ENCODE measurements at places on chromosomes 7 and 10. TPM values are rescaled to one million over a fixed set of nuclear protein-coding genes. Genes with fewer than 3 reads are reported as not detected.
A peak's percentile ranks its signal among the peaks of the same experiment; 100 is the strongest.

CALML5 gene
- not detected for total RNA-seq

DNA sequence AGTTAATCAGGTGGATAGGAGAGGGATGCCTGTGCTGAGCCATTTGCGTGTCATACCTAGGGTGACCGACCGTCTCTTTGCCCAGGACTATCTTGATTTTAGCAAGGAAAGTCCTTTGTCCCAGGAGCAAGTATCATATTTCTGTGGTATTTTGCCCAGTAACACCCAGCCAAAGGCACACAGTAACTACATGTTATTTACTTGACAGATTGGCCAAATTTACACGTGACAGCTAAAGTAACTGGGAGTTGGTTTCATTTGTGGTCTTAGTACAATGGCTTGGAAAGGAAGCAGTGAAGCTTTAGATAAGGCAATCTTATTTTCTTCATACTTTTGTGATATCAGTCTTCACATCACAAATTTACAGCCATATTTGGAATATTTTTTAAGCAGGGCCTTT is 142.1 kb downstream of the JCAD start:
- DNase-seq: no peak

SPDYE6 gene
- total RNA-seq: not detected

DNA sequence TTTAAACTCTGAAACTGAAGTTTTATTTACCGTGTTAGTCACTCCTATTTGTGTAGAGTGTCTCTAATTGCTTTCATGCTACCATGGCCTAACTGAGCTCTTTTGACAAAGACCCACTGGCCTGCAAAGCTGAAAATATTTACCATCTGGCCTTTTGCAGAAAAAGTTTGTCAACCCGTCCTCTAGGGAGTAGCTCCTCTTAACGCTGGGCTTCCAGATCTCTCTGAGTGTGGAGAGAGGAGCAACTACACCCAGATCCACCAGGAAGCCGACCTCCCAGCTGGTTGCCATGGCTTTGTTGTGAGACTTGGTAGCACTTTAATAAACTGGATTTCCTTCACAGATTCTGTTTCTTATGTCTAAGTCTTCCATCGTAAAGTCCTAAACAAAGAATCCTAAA is 4.2 kb upstream of the C10orf71 start:
- DNase-seq: no peak

TACR2 gene
- not detected for total RNA-seq

DNA sequence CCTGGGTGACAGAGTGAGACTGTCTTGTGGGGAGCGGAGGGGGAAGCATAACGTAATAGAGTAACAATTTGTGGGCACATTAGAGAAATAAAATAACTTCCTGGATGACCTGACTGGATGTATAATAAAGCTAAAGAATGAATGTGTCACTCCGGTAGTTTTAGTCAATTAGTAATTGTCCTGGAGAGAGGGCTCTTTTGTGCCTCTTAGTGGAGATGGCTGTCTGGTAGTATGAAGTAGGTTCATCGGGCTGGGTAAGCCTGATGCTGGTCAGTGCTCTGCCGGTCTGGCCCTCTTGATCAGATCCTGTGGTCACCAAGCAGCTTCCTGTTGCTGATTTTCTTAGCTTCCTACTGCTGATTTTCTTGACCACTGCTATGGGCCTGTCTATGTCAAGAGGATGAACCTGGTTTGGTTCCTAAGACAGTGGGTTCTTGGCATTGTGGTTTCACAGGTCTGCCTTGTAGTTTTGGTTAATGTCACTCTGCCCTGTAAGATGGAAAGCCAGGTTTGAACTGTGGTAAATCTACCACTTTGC is 34.1 kb downstream of the ZRANB1 start:
- DNase-seq: no peak

DNA sequence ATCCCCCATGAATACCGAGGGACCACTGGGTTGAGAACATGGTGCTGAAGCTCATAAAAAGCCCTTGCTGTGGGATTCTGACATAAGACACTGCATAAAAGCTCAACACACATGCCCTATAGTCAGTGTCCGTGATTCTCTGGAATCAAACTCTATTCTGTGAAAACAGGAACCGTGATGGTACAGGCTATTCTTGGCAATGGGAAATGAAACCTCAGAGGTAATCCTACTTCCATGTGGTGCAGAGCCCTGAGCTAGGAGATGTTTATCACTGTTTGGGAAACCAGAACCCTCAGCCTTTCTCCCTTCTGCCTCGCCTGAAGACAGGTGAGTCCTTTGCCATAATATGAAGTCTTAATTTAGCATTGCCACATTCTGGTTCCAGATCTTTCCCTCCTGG is 80.8 kb upstream of the PRSS1 start:
- DNase-seq: no peak

DNA sequence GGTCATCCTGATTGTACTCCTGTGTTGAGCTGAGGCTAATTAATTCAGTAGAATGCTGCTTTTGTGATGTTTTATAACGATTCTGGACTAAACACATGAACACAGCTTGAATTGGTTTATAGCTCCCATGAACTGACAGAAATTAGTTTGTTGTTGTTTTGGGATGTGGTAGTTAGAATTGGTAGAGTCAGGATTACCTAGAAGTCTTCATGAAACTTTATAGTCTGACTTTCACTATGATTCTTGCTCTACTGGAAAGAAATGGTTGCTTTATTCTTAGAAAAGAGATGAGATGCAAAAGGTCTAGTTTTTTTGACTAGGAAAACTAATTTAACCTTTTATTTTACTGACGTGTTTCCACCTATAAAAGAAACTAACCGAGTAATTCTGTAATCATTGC is 23.4 kb upstream of the TRUB1 start:
- no peak for DNase-seq

DNA sequence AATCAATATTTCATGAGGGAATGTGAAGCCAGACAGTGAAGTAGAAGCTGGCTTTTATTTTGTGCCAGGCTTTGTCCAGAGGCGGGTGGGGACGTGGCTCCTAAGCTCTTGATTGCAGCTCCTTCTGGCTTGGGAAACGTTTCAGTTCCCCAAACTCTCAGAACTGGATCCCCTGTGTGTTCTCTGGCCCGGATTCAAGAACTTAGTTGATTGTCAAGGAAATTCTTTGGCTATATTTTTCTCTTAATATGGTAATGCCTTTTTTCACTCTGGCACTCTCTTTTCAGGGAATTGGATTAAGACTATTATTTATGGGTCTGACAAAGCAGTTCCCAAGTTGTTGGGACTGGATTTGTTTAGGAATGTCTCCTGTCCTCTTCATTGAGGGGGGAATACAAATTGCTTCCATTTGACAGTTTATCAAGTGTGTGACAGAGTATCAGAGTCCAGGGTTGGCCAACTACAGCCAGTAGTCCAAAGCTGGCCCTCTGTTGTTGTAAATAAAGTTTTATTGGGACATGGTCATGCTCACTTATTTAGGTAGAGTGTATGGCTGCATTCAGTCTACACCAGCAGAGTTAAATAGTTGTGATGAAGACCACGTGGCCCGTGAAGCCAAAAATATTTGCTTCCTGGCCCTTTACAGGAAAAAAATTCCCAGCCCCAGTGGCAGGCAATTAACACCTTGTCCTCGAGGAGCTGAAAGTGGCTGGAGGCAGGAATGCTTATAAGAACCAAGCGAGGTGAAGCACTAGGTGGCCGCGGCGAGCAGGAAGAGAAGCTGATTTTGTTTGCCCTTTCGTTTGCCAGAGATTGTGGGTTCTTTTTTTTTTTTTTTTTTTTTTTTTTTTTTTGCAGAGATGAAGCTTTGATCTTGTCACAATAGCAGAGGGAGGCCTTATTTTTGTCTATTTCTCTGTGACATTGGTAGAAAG is 34.3 kb downstream of the HTRA1 start:
- DNase-seq: no peak

DNA sequence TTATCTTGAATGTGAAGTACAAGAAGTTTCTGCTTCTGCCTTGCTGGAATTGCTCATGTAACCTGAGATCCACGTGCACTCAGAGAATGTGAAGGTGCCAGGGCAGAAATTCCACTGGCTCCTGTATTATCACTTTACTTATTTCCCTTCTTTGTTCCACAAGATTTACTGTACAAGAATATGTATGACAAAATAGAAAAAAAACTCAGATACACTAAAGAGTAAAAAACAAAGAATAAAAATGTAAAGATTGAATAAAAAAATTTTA is 43.0 kb downstream of the PLCE1 start:
- DNase-seq: no peak

DNA sequence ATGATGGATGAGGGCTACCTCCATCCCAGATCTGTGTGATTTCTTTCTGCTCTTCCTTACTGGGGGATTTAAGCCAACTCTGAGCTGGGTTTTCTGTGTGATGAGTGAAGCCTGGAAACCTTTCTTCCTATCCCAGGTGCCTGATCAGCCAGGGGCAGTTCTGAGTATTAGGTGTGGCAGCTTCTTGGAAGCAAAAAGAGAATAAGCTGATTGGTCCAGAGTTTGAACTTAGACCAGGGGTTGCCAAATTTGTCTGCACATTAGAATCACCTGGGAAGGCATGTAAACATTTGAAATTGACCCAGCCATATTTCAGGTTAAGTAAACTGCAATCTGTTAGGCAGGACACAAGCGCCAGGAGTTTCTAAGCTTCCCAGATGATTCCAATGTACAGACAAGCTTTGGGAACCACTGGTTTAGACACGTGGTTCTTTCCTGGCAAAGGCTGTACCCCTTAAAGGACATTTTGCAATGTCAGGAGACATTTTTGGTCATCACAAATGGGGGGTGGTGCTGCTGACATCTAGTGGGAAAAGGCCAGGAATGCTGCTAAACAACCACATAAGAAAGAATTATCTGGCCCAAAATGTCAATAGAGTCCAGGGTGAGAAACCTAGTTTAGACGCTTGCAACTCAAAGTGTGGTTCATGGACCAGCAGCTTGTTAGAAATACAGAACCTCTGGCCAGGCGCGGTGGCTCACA is 160.5 kb upstream of the GHITM start:
- no peak for DNase-seq

SAP25 gene
- total RNA-seq: 3.2 TPM

KCP gene
- total RNA-seq: not detected

DNA sequence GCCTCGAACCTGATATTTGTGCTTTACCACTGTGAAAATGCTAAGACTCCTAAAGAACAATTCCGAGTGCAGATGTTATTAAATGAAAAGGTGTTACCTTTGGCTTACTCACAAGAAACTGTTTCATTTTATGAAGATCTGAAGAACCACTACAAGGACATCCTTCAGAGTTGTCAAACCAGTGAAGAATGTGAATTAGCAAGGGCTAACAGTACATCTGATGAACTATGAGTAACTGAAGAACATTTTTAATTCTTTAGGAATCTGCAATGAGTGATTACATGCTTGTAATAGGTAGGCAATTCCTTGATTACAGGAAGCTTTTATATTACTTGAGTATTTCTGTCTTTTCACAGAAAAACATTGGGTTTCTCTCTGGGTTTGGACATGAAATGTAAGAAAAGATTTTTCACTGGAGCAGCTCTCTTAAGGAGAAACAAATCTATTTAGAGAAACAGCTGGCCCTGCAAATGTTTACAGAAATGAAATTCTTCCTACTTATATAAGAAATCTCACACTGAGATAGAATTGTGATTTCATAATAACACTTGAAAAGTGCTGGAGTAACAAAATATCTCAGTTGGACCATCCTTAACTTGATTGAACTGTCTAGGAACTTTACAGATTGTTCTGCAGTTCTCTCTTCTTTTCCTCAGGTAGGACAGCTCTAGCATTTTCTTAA is 47.7 kb downstream of the MINPP1 start:
- DNase-seq: no peak

DNA sequence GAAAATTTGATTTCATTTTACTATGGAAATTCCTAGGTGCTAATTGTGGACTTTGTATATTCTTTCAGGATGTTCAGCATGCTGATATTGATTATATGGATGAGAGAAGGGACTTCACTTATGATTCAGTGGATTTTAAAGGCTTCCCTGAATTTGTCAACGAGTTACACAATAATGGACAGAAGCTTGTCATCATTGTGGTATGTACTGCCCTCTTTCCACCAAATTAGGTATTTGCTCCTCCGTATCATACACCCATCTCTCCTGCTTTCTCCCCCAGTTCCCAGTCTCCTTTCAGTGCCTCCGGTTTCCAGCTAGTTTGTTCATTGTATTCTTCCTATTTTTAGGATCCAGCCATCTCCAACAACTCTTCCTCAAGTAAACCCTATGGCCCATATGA is 34.6 kb downstream of the MGAM start:
- DNase-seq: no peak

DNA sequence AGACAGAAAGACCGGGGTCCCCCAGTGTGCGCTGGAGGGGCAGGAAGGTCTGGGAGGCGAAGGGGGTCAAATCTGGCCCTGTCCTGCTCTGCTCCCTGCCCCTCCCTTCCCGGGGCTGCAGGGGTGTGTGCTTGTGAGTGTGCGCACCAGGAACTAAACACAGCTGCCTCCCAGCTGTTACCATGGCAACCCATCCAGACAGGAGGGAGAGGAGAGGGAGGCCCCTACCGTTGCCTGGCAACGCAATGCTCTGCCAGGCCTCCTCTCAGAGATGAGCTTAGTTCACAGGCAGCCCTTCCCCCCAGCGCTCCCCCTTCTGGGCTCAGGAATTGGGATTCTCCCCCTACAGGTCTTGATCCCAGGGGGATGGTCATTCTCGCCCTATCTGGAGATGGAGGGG is 6.1 kb downstream of the NYAP1 start:
- peak; percentile 96 for DNase-seq

DNA sequence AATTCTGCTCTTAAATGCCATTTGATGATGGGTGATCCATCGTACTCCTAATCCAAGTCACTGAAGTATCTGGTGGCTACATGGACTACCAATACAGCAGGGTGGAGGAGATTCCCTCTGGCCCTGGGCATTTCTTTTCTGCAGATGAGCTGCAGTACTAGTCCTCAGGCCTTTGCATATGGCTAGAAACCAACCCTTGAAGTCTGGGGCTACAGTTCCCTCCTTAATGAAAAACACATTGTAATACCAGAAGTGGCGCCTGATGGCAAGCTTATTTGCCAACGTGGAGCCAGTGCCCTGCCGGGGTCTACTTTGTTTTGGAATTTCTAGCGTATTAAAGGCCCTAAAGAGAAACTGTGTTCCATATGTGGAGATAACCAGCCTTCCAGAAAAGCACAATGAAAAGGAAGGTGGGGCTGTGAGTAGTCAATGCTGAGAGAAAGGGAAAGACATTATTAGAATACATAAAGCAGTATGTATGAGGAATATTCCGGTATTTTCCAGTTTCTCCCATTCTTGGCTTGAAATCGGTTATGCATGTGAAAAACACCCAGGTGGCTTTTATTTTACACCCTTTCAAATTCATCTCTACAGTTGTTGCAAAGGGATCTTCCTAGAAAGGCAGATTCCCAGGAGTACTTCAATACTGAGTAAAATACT is 368.8 kb downstream of the PRPF18 start:
- no peak for DNase-seq

ENO4 gene
- total RNA-seq: not detected

- no peak for DNase-seq
Observed at GRCh38 chr7:91713669-91714068, 166.8 kb downstream of the MTERF1 start.

OGDHL gene
- 1.8 TPM for total RNA-seq

DNA sequence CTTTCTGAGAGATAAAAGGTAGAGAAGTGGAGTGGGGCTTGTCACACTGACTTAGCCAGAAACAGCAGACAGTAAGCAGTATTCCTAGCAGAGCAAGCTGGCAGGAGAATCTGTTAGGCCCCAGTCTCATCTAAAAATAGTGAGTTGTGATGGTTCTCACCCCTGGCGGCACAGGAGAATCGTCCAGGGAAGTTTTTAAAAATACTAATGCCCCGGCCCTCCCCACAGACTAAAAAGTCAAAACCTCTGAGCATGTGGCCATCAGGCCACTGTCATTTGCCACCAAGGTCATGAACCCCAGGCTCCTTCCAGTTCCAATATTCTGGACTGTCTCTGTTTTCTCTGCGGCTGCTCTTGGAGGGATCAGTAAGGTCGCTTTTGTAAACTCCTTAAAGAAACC is 34.0 kb downstream of the LYZL1 start:
- DNase-seq: no peak

GRCh38 chr7:76515999-76516443 is 5.7 kb downstream of the UPK3B start:
- DNase-seq: peak; percentile 77

Data from K562 (cell line).